Activated CD4-positive, alpha-beta T cell treated with anti-CD3 and anti-CD28 coated beads for 4 hours (primary cell): ENCODE measurements at places on chromosomes 3 and 15.

DNA sequence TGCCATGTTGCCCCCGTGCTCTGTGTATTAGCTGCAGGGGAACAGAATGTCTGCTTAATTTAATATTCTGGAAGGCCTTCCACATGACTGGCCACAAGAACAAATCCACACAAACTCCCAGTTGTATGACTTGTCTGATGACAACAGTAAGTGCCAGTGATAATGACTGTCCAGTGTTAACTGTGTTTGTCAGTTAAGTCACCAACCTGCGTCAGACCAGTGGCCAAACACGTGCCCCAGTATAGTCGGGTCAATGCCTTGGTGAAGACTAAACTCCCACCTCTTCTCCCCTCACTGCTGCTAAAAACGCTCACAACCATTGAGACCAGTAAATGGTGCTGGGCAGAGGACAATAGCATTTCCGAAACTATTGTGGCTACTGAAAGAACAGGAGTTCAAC lies 9.8 kb upstream of the ATP13A5 start:
- DNase-seq: no peak

DNA sequence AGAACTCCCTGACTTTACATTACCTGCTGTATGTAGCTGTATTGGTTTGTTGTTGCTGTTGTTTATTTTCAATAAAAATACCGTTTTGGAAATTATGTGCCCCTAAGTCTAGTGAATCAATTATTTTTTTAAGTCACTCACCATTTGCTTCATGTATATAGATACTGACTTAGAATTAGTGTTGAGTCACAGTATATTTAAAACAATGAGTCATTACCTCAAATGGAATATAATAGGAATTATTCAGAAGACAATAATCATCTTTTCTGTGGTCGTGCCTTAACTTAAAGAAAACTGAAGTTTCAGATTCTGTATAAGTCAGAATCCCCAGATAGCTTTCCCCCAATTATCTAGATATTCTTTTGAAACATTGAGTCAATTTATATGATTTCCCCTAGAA lies 21.0 kb upstream of the ALDH1A2 start:
- DNase-seq: no peak

DNA sequence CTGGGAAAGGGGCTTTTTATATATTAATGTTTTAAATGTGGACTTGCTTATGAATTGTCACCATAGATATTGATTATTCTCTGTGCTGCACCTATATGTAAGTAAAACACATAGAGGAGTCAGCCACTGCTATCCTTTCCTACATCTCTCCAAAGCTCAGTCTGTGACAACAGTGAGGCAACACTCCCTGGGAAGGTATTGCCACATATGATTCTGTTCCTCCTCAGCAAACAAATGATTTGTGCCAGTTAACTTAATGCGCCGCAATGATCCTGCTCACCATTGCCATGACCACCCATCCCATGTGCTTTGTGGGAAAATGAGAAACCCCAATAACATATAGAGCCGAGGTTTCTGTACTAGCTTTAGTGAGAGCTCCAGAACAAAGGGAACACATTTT lies 75.1 kb upstream of the FBN1 start:
- no peak for DNase-seq

GRCh38 chr3:170144437-170144843 lies 37.1 kb downstream of the PHC3 start:
- no peak for DNase-seq

GRCh38 chr3:71083726-71084131 lies 499.8 kb downstream of the FOXP1 start:
- DNase-seq: no peak
